ENCODE measurements at places on chromosomes 16 and 17.

DNA sequence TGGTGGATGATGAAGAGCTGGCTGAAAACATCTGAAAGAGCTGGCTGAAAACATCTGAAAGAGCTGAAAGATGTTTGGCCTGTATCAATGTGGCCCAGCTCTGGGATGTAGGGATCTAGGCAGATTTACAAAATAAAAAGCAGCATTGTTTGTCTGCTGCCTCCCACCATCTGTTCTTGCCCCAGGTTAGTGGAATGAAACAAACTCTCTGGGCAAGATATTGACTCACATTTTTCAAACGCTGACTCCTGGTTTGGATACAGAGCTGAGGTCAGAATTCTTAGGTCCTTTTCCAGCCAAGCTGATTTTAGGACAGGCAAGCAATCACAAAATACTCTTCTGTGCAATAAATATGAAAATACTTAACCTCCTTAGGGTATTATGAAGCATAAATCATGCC is 139.0 kb downstream of the STX8 start:
- DNase-seq, result no peak

DNA sequence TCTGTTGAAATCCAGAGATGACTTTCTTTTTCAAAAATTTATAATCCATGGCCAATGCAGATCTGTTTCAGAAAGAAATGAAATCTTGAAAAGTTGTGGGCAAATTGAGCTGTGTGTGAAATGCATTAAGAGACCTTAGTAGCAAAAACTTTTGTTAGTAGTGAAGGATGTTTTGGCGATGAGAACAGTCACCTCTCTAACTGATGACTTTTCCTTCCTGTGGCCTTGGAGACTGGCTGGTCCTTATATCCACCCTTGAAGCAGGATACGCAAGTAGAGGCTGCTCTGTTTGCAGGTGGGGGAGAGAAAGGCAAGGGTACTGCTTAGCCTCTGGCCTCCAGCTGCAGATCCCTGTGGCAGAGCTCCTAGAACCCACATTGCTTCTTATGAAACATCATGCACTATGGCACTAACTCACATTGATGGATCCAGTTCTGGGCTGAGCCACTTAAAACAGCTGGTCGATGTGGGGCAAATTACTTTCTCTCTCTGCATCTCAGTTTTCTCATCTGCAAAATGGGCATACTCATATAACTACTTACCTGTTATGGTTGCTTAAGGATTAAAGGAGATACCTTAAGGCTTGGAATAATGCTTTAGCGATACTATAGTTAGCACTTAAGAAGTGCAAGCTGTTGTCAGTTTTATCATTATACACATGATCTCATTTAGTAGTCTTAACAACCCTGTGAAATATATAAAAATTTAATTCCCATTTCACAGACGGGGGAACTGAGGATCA is 89.3 kb downstream of the SDR42E1 start:
- DNase-seq, result no peak

DNA sequence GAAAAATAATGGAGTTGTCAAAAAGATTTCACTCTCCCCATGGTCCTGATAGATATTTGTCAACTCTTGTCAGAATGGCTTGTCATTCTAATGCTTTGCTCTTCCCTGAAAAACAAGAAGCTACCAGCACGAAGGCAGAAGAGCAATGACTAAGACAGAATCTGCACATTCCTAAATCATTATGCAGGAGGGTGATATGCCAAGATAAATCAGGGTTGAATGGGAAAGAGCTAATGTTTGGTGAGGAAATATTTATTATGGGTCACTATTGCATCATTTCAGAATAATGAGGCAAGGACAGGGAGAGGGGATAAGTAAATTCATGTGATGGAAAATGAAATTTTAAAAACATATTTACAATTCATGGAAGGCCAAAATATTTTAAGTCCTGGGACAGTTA is 297.5 kb upstream of the XYLT1 start:
- DNase-seq, result no peak

DNA sequence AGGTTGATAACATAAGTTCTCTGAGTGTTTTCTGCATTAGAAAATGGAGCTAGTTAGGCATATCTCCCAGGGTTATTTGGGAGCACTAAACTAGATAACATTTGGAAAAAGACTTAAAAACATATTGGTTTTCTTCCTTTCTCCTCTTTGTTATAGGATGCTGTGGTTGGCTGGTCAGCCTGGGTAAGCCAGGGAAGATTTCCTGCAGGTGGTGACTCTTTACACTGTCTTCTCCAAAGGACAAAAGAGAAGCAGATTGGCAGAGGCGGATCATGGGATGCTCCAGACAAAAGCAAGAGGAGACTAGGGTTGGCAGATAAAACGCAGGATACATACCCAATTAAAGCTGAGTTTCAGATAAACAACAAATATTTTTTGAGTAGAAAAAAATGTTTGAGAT is 6.2 kb upstream of the CRYBA1 start:
- no peak for DNase-seq

DNA sequence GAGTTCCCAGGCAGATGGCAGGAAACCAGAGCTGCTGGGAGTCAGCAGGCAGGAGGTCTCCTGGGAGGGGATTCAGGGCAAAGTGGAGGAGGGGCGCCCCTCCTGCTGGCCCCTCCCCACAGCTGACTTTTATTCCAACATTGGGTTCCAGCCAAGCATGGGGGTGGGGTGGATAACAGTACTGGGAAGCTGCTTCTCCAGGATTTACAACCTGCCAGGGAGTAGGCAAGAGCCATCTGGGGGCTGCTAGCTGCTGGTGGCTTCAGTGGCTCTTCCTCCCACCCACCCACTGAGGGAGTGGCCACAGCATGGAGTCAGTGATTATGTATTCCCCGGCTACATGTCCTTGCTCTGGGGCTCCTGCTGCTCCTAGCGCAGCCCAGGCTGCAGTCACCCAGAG is 36.8 kb downstream of the TMEM132E start:
- DNase-seq, result no peak

DNA sequence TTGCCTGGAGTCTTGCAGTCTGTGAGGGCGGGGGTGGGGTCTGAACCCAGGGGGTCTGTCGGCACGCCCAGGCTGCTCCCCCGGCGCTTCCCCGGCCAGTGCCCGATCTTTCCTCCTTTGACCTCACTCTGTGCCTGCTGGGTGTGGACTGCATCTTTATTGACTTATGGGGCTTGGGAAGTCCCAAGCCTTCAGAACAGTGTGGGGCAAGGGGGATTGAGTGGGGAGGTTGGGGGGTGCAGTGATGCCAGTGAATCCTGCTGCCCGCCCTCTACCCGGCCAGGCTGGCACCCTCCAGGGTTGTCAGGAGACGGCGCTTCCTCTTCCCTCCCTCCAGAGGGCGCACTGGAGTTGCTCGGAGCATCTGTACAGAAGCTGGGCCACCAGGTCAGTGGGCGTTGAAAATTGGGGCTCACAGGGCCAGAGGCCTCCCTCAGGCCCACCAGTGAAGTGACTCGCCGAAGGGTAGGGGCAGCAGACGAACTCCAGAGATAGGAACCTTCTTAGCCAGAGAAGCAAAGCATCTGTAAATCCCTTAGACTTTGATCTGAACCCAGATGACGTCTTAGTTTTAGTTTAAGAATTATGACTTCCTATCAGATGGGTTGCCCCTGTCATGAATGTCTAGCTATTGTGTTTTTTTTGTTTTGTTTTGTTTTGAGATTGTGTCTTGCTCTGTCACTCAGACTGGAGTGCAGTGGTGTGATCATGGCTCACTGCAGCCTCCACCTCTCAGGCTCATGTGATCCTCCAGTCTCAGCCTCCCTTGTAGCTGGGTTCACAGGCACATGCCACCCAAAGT is 184.8 kb upstream of the CIBAR2 start:
- no peak for DNase-seq

GRCh38 chr17:2253362-2253761 is 50.2 kb downstream of the SMG6 start:
- DNase-seq, result no peak

GRCh38 chr17:6444571-6445335 is 498 bp downstream of the PIMREG start:
- DNase-seq, result no peak

- no peak for DNase-seq
These were observed 14.4 kb downstream of the AXIN1 start for GRCh38 chr16:337975-338575.

DNA sequence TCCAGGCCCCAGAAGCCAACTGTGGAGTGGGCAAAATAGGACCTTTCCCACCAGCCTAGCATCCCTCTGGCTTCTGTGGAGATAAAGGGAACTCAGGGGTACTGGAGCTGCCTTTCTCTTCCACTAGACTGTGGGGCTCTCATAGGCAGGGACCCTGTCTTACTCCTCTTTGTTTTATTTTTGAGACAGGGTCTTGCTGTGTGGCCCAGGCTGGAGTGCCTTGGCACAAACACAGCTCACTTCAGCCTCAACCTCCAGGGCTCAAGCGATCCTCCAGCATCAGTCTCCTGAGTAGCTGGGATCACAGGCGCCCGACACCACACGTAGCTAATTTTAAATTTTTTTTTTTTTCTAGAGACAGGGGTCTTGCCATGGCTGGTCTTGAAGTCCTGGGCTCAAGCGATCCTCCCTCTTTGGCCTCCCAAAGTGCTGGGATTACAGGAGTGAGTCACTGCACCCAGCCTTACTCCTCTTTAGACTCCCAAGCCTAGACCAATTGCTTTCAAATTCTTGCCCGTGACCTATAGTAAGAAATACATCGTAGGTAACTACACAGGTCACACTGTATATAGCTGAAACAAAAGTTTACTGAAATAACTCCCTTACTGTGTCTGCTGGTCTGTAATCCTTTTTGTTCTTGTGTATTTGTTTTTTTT is 2.6 kb downstream of the RAI1 start:
- no peak for DNase-seq

- peak; percentile 63 for DNase-seq
These were observed 134.7 kb downstream of the SNX29 start for GRCh38 chr16:12111223-12111622.

- DNase-seq, result peak; percentile 99
These were observed at the start of gene CRK for GRCh38 chr17:1455797-1456599. TSS of gene CRK (minus strand) at chr17:1456232. CDS start at chr17:1456117, 115 bp downstream.

- DNase-seq, result no peak
These were observed 9.5 kb downstream of the FUS start for GRCh38 chr16:31189412-31189778.

GRCh38 chr16:84093879-84094270 is 22.9 kb downstream of the MBTPS1 start:
- DNase-seq, result no peak

DNA sequence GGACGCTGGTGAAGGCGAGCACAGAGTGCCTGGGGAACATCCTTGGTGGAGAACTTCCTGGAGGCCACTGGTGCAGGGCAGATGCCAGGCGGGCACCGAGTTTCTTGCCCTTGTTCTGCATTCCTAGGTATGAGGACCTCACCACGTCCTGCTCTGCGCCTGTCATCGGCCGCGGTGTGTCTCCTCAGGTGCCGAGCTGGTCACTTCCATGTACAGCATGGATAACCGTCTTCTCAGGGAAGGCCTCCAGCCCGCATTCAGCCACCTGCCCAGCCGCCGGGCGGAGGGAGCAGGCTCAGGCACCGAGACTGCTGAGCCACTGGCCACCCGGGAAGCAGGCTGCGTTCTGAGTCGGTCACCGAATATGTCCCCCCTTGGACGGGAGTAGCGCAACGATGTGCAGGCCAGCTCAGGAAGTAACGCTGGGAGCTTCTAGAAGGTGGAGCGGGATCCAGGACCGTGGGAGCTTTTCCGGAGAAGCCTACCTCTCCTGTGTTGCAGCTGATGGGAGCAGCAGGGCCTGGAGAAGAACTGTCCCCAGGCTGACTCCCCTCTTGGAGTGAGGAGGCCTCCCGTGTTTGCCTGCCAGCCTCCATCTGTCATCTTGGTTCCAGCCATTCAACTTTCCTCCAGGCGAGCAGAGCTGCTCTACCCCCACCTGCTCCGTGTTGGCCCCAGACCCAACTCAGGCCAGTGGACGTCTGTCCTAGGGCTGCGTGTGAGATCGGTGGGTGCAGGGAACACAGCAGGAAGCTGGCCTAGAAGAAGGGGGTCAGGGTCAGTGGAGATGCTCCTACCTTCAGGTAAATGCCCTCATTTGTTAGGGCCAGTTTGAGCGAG is 2.1 kb upstream of the BAIAP2 start:
- DNase-seq, result no peak

GRCh38 chr17:65057531-65058090 is 1.1 kb upstream of the GNA13 start:
- DNase-seq, result no peak

DNA sequence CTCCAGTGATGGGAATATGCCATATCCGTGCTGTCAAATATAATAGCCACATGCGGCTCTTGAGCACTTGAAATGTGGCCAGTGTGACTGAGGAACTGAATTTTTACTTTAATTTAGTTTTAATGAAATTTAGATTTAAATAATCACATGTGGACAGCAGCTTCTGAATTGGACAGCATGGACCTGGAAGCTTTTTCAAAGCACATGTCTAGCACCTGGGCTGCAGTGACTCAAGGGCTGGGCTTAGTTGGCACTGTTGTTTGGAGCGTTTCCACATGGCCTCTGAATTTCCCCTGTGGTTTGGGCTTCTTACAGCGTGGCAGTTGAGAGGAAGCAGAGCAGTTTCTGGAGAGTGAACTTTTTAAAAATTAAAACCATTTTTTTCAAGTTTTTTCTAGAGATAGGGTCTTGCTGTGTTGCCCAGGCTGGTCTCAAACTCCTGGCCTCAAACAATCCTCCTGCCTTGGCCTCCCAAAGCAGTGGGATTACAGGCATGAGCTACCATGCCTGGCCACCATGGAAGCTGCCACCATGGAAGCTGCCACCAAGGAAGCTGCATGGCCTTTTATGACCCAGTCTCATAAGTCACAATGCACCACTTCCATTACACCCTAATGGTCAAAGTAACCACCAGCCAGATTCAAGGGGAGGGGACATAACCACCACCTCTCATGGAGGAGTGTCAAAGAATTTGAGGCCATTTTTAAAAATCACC is 6.7 kb upstream of the TOB1 start:
- DNase-seq, result no peak

DNA sequence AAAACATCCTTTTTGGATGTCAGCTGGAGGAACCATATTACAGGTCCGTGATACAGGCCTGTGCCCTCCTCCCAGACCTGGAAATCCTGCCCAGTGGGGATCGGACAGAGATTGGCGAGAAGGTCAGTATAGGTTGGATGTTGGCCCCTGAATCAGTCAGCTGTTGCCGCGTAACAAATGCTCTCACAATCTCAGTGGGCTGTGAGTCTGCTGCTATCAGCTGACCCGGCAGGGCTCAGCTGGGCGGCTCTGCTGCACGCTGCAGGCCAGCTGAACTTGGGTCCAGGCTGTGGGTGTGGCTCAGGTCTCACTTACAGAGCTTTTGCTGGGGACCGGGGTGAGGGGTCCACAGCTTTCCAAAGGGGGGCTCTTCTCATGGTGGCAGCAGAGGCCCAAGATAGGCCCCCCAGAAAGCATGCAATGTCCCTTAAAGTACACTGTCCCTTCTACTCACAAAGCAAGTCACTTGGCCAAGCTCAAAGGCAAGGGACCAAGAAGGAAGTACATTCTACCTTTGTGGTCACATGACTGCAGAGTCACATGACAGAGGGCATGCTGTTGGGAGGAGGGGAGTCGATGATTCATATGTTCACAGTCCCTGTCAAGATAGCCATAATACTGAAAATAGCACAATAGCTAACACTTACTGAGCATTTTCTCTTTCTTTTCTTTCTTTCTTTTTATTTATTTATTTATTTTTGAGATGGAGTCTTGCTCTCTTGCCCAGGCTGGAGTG is 134.2 kb downstream of the ABCC1 start:
- DNase-seq, result no peak
